Keratinocyte (primary cell): ENCODE measurements at places on chromosomes 5 and 9.

- no peak for DNase-seq
Measured at GRCh38 chr9:137406085-137406760, 16.7 kb downstream of the EXD3 start.

DNA sequence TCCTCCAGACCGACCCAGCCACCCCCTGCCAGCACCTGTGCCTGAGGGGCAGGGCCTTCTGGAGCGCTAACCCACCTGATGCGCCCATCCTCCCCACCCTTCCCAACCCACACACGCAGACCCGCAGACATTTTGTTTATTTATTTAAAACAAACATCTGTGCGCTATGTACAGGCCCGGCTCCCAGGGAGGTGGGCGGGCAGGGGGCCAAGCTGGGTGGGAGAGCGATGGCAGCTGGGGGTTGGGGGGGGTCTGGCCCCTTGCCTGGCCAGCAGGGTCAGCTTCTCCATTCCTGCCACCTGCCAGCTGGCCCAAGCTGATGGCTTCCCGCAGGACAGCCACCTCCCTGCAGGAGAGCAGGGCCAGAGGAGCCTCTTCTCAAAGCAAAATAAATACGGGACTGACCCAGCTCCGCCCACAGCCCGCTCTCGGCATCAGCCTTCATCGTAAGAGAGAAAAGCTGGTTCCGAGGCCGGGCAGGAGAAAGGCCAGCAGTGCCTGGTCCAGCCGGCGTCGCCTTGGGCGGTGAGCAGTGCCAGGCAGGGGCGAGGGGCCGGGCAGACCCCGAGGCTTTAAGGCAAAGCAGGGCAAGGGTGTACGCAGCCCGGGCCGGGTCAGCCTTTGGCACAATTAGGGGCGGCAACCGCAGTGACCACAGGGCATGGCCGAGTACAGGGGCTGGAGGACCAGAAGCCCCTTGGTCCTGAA lies 10.9 kb upstream of the CLIC3 start:
- no peak for DNase-seq

DNA sequence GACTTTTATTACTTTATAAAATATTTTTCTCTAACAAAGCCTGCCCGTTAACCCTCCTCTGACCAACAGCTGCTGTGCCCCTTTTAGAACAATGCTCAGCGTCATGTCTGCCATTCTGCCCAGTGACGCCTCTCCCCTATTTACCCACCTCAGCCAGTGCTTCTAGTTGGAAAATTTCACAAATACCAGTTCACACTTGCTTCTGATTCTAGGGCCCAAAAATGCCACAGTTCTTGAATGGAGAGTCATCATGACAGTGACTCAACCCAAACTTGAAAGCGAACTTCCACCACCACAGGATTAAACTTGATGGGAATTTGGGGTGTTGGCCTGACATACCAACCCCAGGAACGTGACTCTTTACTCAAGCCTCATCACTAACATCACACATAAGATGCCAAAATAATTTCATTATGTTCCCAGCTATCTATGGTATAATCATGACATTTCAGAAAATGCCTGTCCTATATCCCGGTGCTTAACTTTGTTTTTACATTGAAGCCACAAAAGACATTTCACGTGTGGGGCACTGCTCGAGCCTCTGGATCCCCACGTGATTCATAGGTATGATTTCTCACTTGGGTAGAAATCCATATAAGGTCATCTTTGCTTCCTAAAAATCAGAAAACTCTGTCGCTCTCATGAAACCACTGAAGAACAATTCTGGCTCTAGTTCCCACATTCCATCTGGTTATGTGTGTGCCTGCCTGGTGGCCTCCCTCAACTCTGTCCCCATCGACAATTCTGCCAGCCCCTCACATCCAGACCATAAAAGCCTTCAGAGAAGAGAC lies 220.9 kb downstream of the ACTL7B start:
- peak; percentile 92 for DNase-seq

GRCh38 chr5:131994090-131994489 lies 17.4 kb downstream of the ACSL6 start:
- no peak for DNase-seq

- no peak for DNase-seq
Measured at GRCh38 chr5:14156290-14156649, 13.1 kb downstream of the TRIO start.

DNA sequence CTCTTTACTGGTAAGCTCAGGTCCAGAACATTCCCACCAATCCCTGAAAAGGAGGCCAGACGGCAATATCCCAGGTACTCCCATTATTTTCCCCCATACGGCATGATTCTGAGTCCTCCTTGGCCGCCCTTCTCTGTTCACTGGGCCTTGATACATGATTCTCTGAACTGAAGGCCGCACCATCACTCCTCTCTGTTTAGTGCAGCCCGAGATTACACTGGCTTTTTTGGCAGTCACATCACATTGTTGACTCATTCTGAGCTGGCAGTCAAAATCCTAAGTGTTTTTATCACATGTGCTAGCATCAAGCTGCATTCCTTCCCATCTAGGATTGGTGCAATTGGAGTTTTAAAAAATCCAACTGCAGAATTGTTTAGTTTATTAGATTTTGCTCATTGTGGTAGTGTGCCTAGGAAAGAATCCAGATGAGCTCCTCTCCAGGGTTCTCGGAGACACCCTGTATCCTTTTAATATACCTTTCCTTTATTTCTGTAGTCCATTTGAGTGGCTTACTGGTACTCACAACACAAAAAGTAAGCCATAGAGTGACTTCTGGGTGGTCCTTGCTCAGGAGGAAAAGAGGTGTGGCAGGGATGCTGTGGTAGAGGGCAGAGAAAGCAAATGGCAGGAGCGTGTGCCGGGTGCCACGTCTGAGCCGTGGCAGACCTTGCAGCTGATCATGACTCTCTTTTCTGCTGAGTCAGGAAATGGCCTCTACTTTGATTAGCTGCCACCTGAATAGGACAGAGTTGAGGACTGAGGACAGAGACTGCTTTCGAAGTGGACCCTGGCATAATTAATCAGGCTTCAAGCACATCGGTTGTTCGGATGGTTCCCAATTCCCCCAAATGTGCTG lies 121.1 kb upstream of the IL12B start:
- DNase-seq: peak; percentile 56

DNA sequence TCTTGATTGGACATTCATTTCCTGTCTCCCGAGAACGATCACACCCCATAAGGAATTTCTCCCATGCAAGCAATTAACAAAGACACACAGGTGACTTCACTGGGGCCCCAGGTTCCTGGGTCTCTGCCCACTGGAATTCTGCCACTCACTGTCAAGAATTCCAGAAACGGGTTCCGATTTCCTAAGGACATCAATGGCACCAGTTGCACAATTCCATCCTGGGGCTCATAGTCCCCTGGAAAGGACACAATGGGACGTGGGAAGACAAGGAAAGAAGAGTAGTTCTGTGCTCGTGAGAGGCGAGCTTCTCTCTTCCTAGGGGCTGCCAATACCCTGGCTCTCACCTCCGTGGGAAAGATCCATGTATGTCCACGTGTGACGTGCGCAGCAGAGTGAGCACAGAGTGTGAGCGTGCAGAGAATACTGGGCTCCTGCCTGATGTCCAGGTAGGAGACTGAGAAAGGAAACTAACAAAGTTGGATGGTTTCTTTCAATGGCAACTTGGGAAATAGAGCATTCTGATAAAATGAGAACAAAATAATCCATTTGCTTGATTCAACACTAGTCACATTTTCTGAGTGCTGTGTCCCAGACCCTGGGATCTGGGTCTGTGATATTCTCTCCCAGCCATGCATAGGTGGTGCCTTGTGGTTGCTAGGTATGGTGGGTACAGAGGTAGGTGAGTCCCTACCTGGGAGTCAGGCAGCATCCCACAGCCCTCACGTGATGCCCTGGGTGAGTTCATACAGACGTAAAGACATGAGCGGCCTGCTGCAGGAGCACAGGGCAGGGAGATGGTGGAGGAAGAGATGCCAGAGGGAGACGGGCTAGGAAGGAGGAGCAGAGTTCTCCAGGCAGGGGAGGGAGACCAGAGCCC lies 159.8 kb downstream of the COL23A1 start:
- no peak for DNase-seq
